ENCODE measurements at places on chromosomes 5 and 9. TPM values are rescaled to one million over a fixed set of nuclear protein-coding genes. Genes with fewer than 3 reads are reported as not detected.

The FGF10 gene
- not detected for total RNA-seq

The SLC25A2 gene
- total RNA-seq: not detected

The CCNO gene
- total RNA-seq: 3.8 TPM

The PCDHGB7 gene
- total RNA-seq: not detected

The SLC27A6 gene
- total RNA-seq: not detected

The PCSK1 gene
- not detected for total RNA-seq

The ISL1 gene
- total RNA-seq: not detected

The WNT8A gene
- total RNA-seq: not detected

The AGXT2 gene
- total RNA-seq: not detected

The EIF4E1B gene
- total RNA-seq: not detected

Data from G401 (cell line).